ENCODE measurements at places on chromosomes 11 and 22.

- DNase-seq = no peak
Measured at GRCh38 chr11:8382436-8383053, 118.9 kb upstream of the LMO1 start.

DNA sequence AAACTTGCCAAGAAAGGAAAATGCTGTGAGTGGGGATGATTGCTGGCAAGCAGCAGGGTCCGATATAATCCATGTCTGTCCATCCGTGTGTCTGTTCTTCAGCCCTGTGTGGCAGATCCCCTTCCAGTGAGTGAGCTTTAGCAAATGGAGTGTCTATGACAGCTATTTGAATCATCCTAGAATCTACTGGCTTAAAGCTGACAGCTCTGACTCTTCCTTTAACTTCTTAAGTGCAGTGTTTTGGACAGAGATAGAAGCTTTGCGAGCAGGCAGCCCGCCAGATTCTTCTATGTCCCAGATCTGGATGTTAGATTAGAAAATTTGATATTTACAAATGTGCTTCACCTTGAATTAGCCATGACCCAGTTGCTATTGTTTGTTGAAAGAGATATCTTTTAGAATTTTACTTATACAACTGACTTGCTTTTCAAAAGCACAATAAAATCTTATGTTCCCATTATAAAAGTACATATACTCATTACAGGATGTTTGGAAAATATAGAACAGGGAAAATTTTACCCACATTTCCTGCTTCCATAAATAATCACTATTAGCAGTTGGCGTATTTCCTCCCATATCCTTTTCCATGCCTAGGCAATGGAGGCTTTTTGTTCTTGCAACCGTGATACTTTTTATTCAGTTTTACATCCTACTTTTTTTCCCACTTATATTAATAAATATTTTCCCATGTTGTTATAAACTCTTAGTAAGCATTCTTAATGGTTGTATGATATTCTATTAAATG is 124.5 kb downstream of the COMMD9 start:
- no peak for DNase-seq

GRCh38 chr11:100932474-100933100 is 197.0 kb downstream of the PGR start:
- DNase-seq = no peak

- no peak for DNase-seq
Measured at GRCh38 chr11:84648471-84648870, 978.7 kb downstream of the DLG2 start.

DNA sequence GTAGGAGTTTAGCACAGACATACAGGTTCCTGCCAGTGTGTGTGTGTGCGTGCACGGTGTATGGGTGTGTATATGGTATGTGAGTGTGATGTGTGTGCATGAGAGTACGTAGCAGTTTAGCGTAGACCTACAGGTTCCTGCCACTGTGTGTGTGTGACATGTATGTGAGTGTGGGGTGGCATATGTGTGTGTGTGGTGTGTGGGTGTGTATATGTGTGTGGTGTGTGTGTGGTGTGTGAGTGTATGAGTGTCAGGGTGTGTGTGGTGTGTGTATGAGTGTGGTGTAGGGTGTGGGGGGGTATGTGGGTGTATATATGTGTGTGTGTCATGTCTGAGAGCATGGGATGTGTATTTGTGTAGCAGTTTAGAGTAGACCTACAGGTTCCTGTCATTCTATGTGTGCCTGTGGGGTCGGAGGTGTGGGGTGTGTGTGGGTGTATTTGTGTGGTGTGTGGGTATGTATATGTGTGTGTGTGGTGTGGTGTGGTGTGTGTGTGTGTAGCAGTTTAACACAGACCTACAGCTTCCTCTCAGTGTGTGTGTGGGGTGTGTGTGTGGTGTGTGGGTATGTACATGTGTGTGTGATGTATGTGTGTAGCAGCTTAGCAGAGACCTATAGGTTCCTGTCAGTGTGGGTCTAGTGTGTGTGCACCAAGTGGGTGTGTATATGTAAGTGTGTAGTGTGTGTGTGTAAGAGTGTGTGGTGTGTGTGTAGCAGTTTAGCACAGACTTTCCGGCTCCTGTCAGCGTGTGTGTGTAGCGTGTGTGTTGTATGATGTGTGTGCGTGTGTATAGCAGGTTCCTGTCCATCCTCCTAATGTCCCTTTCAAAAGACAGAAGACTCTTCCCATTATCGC is 31.8 kb upstream of the TBCEL start:
- no peak for DNase-seq

DNA sequence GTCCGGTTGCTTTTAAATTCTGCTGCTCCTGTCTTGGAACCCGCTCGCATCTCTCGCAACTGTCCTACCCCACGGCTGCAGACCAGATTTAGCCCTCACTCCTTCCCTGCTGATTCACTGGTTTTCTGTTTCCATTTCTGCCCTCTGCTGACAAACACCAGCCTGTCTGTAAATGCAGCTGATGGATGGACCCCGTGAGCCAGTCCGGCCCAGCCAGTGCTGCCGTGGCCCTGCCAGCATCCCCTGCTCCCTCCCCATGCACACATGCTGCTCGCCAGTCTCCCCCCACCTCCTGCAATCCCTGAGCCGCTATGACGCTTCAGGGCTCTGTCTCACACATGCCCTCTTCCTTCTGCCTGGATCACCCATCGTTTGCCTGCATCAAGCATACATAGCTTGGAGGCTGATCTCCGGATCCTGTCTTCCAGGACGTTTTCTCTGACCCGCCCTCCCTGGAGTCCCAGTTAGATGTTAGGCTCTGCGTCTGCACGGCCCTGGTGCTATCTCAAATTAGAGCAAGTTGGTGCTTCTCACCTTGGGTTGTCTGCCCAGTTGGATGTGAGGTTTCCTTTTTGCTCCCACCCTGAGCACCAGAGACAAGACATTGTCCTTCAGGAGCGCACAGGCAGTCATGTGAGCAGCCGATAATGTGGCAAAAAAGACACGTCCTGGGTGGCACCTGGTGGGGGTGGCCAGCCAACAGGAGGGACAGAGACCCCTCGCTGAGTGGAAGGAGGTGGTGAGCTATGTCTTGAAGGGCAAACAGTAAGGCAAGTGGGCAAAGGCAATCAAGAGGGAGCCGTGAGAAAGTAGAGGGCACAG is 4.3 kb upstream of the ACR start:
- peak; percentile 42 for DNase-seq

GRCh38 chr11:104043142-104043541 is 6.7 kb downstream of the DDI1 start:
- no peak for DNase-seq

DNA sequence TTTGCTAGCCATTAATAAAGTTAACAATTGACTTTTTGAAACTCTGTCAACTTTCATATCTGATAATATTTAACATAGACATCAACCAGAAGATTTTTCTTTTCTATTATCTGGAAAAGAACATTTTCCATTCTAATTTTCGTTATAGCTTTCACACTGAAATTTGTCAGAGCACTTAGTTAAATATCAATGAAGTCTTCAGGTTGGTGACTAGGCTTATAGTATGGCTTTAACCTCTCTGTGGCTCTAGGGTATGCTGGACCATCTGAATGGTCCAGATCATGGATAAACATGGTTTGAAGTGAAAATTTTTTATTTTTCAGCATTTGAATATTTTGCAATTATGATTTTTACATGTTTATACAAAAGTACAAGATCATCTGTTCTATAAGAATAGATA is 548.1 kb downstream of the CNTN5 start:
- DNase-seq = no peak

- DNase-seq = no peak
Measured at GRCh38 chr11:37134637-37135036, 536.6 kb upstream of the RAG2 start.

DNA sequence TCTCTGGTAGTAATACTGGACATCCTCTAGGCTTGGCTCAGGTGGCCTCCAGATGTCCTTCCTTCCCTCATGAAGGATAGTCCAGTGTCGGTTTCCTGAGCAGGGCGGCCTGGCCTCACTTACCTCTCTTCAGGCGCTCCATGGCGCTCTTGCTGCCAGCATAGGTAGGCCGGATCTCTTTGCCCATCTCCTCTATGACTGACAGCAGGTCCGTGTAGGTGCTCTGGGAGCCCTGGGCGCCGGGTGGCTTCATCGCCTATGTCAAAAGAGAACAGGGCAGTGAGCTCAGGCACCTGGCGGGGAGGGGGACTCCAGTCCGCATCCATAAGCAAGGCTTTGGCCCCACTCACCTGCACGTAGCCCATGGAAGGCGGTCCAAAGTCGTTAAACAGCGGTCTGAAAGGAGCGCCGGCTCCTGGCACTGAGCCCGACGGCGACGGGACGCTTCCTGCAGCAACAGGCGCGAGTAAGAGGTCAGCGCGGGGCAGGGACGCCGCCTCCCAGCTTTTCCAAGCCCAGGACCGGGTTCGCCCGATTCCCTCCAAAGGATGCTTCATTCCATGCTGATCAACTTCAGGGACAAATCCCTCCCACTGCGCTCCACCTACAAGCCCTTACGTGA is 609 bp downstream of the CDK2AP2 start:
- DNase-seq = no peak

DNA sequence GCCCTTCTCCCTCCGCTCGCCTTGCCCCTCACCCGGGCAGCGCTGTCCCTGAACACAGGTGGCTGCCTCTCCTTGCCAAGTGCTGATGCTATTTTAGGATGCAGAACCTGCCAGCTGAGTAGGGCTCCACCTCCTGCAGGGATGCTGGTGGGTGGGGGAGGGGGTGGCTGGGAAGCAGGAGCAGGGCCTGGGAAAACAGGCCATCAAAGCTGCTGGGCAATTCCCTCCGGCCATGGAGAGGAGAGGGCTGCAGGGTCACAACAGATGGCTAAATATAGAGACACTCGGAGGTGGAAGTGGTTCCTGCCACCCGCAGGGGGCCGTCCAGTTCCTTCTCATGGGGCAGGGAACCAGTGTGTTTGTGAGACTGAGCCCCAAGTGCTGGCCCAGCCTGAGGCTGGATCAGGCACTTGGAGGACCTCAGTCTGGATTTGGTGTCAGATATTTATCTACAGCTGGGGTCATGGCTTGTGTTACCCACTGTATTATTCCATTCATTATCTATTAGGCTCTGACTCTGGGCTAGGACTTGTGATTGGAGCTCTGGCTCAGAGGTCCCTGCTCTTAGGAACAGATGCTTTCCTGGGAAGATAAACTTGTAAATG is 59.6 kb downstream of the LRRC32 start:
- no peak for DNase-seq

DNA sequence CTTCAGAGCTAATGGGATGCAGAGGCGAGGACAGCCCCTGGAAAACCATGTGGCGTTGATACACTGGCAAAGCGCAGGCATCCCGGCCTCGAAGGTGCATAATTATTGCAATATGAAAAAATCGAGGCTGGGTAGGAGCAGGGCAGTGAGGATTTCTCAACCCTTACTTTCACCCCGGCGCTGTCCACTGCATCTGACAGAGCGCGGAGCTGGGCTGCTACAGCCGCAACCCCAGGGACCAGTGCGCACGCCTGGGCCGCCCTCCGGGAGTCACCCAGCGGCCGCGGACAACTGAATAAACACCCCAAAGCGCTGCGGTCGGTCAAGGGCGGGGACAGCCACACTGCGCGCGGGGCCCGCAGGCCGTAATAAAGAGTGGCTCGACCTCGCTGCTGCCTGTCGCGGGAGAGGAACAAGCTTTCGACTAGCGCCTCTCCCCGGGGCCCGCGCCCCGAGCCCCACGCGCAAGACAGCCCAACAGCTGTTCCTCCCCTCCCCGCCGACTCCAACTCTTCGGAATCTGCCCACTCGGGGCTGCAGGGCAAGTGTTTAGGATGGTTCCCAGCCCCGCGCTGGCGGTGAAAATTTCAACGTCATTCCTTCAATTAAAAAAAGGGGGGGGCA is 3.6 kb upstream of the WT1 start:
- peak; percentile 60 for DNase-seq

DNA sequence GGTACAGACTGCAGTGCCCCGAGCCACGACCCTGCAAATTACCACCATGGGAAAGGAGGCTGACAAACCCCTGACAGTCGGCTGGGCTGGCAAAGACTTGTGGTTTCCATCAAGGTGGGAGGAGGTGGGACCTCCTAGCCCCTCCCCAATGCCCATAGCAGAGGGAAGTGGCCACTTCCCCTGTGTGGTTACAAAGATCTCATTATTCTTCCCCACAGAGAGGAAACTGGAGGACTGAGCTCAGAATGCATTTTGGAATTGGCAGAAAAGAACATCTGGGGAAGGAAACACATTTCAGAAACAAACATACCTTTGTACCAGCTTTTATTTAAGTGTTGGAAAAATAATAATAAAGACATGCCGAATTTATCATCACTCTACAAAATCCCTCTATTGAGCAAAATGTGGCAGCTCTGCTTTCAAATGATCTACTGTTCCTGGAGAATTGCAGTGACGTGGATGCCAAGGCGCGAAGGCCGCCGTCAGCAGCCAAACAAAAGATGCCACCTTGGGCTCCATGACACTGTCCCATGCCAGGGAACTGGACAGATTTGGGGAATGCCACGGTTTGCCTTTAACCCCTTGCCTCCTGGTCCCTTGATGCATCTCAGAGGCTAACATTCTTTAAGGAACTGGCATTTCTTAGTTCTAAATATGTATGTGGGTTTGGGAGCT is 169.6 kb downstream of the CRYBB2 start:
- peak; percentile 44 for DNase-seq

DNA sequence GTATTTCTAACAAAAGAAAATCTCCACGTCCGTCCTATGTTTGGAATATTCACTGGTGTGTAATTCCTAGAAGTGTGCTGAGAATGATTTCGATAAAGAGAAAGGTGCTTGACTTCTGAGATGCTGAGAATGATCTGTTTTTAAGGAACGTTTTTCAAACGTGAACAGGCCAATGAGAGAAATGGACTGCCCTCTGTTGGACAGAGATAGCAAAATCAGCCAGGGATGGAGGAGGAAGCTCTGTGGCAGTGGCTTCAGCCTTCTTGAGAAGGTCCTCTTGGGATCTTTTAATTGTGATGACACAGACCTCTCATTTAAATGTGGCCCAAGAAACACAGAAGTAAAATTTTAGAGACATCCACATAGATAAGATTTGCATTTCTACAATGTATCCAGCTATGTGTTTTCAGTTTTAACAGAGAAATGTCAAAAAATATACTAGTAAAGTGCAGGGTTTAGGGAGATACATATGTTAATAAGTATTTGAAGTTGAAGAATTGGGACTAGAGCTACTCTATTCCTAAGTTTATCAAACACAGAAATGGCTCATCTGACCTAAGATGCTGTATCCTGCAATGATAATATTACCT is 84.0 kb upstream of the RCN1 start:
- DNase-seq = no peak

DNA sequence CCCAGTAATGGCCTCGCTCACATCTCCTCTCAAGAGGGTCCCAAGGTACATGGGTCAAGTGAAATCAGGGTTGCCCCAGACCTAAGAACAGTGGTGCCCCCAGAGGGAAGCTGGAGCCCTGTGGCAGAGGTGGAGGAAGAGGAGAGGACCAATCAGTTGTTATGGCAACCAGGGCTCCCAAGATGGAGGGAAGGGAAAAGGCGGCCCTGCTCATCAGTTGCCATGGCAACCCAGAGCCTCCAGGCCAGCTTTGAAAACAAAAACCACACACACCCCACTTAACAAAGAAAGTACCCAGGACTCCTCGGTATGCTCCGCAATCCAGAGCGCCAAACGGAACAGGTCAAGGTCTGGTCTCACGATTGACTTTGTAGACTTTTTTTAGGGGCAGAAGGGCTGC is 53.5 kb upstream of the SLC35C1 start:
- DNase-seq = no peak
